ENCODE measurements at places on chromosomes 11 and 22.
A peak's percentile ranks its signal among the peaks of the same experiment; 100 is the strongest.

DNA sequence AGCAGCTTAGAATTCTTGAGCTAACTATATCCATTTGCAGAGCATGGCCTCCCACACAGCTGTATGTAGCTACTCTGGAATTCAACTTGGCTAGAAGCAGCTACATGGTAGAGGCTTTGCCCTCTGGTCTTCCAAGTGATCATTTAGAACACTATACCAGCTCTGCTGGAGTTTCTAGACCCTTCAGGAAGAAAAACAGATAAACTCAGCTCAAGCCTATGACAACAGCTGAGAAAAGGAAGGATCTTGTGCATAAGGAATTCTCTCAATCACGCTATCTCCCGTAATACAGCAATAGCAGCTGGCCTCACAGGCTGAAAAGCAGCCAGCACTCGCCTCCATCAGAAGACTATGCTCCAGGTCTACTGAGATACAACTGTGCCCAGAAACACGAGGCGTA lies 50.6 kb upstream of the APOA1 start:
- no peak for DNase-seq

DNA sequence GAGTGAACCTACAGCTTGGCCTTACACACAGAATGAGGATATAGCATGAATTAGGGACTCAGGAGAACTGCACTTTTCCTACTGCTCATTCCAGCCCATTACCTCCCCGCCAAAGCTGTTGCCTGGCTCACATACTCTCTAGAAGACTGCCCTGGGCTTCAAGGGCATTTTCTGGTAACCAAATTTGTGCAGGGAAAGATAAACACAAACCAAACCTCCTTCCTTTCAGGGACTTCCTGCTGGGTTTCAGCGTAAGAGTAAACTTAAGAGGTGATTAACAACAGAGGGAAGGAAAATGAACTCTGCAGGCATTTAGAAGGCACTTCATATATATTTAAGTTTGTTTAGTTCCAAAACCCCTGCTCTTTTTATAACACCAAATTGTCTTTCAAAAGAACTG lies 194.9 kb downstream of the SWAP70 start:
- DNase-seq = peak; percentile 37

DNA sequence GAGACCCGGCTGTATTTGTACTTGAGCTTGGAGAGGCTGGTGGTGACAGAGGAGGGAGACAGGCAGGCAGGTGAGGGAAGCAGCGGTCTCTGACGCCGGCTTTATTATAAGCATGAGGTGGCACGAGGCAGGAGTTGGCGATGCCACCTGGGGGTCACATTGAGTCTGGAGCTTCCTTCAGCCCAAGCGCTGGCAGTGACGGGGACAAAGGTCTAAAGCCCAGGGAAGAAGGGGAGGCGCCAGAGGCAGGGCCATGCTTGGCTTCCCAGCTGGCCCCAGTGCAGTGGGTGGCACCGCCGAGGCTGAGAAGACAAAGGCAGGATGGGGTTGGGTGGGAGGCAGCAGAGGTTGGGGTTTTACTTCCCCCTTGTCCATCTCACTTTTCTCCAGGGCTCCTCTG lies 4.5 kb downstream of the FXYD2 start:
- DNase-seq = no peak

GRCh38 chr11:78339945-78340344 lies 77.7 kb downstream of the GAB2 start:
- DNase-seq = no peak

DNA sequence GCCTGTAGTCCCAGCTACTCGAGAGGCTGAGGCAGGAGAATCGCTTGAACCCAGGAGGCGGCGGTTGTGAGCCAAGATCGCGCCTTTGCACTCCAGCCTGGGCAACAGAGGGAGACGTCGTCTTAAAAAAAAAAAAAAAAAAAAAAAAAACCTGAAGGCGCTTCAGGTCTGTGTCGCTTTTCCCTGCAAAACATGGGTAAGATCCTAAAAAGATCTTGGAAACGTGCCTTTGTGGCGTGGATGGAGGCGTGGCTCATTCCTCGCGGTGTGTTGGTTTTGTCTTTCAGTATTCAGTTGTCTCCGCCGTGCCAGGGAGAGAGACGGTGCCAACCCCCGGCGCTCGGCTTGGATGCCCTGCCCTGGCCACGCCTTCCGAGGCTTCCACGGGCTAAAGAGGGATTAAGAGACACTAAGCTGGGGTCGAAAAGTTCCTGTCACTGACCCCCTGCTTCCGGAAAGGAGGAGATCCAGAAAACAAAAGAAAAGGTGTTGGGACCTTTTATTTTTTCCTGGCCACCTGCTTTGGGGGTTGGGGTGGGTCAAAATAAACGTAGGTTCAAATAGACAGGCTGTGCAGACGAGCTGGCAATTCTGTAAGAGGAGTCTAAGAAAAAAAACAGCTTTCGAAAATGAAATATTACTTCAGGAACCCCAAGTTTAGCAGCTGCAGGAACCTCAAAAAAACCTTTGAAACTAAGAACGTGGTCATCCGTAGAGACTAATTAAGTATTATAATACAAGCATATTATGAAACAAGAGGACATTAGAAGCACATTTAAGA lies 1.1 kb upstream of the SLC35F2 start:
- DNase-seq = peak; percentile 40

DNA sequence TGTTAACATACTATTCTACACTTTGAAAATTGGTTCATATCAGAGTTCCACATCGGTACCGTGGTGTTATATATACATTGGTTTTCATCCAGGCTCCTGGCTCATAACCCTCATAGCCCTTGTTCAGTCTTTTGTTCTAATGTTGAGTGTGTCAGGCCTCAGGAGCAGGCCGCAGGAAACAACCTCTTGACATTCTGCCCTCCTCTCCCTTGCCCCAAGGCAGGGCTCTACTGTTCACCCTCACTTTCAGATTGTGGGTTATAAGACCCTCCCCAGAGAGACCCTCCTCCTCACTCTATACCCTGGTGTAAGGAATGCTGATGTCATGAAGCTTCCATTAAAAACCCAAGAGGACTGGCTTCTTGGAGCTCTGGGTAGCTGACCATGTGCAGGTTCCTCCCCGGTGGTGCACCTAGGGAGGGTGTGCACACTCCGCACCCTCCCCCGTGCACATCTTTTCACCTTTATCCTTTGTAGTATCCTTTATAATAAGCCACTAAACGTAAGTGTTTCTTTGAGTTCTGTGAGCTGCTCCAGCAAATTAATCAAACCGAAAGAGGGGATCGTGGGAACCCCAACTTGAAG lies 12.1 kb downstream of the SSH3 start:
- no peak for DNase-seq

All from activated CD8-positive, alpha-beta T cell treated with anti-CD3 and anti-CD28 coated beads, Interleukin-2, amount 10 ng/mL, durations not matched to agents 7 days and 5 days (primary cell).